ENCODE measurements at places on chromosomes 2 and 18. TPM values are rescaled to one million over a fixed set of nuclear protein-coding genes. Genes with fewer than 3 reads are reported as not detected.

Gene PLEK
- not detected for total RNA-seq

DNA sequence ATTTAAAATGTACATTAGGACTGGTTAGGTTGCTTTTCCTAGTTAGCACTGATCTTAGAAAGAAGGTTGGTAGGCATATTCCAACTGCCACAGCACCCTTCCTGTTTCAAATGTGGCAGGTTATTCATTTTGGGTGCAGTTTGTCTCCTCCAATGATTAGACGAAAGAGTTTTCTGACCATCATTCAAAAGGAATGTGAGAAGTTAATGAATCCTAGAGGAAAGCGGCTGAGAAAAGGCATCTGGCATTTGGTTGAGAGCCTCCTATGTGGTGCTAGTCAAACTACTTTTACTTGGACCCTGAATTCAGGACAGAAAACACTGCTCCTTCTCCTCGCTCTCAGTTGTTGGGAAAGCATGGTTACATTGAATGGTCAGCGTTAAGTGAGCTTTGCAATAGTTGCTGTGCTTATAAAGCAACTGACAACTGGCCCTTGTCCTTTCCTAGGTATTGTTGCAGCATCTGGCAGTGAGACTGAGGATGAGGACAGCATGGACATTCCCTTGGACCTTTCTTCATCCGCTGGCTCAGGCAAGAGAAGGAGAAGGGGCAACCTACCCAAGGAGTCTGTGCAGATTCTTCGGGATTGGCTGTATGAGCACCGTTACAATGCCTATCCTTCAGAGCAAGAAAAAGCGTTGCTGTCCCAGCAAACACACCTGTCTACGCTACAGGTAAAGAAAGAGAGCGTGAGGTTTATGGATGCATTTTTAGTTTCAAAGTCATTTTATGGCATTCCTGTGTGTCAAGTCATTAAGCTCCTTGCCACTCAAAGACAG lies 6.1 kb downstream of the TGIF1 start:
- peaks cover 49% of the 10 kb centered on the region for H3K4me1 ChIP-seq
- no peaks in the 10 kb centered on the region for H3K27me3 ChIP-seq
- H3K36me3 ChIP-seq: peaks cover 56% of the 10 kb centered on the region
- peak overlapping the region; percentile 83 for H3K4me3 ChIP-seq

DNA sequence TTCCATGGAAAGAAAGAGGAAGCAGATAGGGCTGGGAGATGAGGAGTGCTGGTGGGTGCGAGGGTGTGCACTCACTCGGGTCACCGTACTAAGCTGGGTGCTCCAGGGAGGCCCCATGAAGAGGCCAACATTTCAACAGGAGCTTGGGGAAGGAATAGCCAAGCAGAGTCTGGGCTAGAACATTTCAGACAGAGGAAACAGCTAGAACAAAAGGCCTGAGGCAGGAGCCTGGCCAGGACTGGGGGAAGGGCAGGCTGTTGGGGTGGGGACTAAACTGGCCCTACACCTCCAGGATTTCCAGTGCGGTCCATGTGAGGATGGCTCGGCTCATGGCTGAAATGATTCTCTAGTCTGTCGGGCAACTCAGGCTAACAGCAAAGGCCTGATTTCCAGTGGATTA lies 90.8 kb downstream of the ZFP36L2 start:
- peaks cover 29% of the 10 kb centered on the region for H3K4me1 ChIP-seq
- peak; percentile 9 for DNase-seq
- no peak overlapping the region for H3K4me3 ChIP-seq
- H3K27ac ChIP-seq: no peak overlapping the region
- H3K36me3 ChIP-seq: no peaks in the 10 kb centered on the region

DNA sequence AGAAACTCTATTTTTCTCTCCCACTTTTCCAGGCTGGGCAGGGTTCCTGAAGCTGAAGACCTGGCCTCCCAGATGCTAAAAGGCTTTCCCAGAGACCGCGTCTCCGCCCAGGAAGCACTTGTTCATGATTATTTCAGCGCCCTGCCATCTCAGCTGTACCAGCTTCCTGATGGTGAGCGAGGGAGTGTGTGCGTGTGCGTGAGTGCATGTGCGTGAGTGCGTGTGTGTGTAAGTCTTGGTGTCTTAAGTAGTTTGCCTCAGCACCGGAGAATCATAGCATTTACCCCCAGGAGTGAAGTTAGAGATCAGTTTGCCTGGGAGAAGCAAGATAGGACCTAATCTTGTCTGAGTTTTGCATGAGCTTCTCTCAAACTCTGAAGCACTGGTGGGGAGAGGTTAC lies 73.7 kb downstream of the CDK15 start:
- H3K27me3 ChIP-seq: no peaks in the 10 kb centered on the region
- H3K27ac ChIP-seq: no peak overlapping the region
- no peaks in the 10 kb centered on the region for H3K36me3 ChIP-seq
- no peak for DNase-seq
- H3K4me1 ChIP-seq: no peaks in the 10 kb centered on the region

- H3K4me1 ChIP-seq: no peaks in the 10 kb centered on the region
- H3K27ac ChIP-seq: no peak overlapping the region
- no peaks in the 10 kb centered on the region for H3K36me3 ChIP-seq
- DNase-seq: no peak
These were observed 32.6 kb upstream of the LDAH start for GRCh38 chr2:20855456-20855855.

- H3K4me1 ChIP-seq: peaks cover 65% of the 10 kb centered on the region
- no peaks in the 10 kb centered on the region for H3K27me3 ChIP-seq
- H3K4me3 ChIP-seq: no peak overlapping the region
- DNase-seq: peak; percentile 79
- H3K27ac ChIP-seq: peak overlapping the region; percentile 99
These were observed 4.2 kb upstream of the PAX8 start for GRCh38 chr2:113282747-113283533.

DNA sequence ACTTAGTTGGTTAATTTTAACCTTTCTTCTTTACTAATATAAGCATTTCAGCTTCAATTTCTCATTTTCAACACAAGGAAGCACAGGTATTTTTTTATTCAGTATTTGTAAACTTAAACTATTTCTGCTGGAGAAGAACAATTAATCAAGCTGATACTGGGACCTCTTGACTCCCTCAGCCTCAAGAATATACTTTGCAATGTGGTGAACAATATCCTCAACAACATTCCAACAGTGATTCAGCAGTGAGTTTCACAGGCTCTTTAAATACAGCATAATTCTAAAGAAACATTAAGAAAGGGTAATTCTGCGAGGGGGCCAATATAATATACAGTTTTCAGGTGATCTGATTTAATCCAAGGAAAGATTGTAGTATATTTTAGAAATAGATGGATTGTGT lies 10.0 kb downstream of the RAPGEF4 start:
- no peaks in the 10 kb centered on the region for H3K4me1 ChIP-seq
- H3K27me3 ChIP-seq: no peaks in the 10 kb centered on the region
- DNase-seq: no peak
- H3K4me3 ChIP-seq: no peak overlapping the region

DNA sequence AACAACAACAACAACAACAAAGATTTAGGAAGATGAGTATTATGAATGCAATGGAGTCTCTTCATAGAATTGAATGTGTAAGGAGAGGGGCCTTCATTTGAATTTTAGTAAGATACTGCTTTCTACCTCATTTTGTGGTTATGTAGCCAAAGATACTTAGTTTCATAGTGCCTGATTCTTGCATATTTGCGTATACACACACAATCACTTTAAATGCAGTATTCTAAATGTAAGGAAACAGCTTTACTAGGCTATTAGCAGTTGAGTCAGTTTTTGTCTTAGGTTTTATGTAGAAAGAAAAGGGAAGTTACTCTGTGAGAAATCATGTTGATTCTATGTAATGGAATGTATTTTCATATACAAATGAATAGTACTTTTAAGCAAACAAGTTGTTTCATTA lies 80.5 kb downstream of the HAUS1 start:
- no peak overlapping the region for H3K4me3 ChIP-seq
- H3K36me3 ChIP-seq: no peaks in the 10 kb centered on the region
- peaks cover 20% of the 10 kb centered on the region for H3K4me1 ChIP-seq
- H3K27ac ChIP-seq: no peak overlapping the region
- no peaks in the 10 kb centered on the region for H3K27me3 ChIP-seq

Gene DNPEP
- 107 TPM for total RNA-seq

GRCh38 chr18:10454681-10455557 lies 484 bp downstream of the APCDD1 start:
- DNase-seq: no peak
- no peak overlapping the region for H3K4me3 ChIP-seq
- no peaks in the 10 kb centered on the region for H3K27me3 ChIP-seq
- H3K36me3 ChIP-seq: no peaks in the 10 kb centered on the region
- no peaks in the 10 kb centered on the region for H3K4me1 ChIP-seq

- H3K4me1 ChIP-seq: no peaks in the 10 kb centered on the region
- no peak for DNase-seq
- H3K27ac ChIP-seq: no peak overlapping the region
These were observed 46.2 kb upstream of the FZD7 start for GRCh38 chr2:201987426-201987825.

DNA sequence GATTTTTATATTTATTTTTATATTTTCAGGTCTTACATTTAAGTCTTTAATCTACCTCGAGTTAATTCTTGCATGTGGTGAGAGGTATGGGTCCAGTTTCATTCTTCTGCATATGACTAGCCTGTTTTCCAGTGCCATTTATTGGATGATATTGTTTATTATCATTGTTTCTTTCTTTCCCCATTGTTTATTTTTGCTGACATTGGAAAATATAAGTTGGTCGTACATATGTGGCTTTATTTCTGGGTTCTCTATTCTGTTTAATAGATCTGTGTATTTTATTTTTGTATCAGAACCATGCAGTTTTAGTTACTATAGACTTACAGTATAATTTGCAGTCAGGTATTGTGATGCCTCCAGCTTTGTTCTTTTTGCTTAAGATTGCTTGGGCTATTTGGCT lies 113.4 kb upstream of the VWC2L start:
- no peak for DNase-seq
- H3K27ac ChIP-seq: no peak overlapping the region
- H3K27me3 ChIP-seq: no peaks in the 10 kb centered on the region
- no peak overlapping the region for H3K4me3 ChIP-seq

GRCh38 chr2:102664471-102664909 lies 45.1 kb downstream of the SLC9A2 start:
- H3K4me3 ChIP-seq: no peak overlapping the region
- H3K27ac ChIP-seq: peak overlapping the region; percentile 39
- H3K4me1 ChIP-seq: peaks cover 13% of the 10 kb centered on the region
- H3K27me3 ChIP-seq: no peaks in the 10 kb centered on the region
- no peaks in the 10 kb centered on the region for H3K36me3 ChIP-seq
- DNase-seq: peak; percentile 77

DNA sequence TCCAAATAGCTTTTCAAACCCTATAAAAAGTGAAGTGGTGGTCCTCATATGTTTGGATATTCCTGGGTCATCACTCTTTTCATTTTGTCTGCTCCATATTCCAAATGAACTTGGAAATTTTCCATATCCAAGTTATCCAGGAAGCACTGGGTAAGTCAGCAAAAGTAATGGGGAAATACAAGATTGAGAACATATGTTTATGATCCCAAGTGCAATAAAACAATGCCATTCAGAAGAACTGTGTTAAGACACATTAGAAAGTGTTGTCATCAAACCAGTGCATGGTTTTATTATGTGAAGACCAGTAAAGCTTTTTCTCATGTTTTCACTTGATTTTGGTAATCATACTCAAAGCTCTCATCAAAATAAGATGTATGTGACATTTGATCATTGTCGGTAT lies 363.4 kb downstream of the RPRM start:
- H3K4me1 ChIP-seq: no peaks in the 10 kb centered on the region
- DNase-seq: no peak
- no peaks in the 10 kb centered on the region for H3K27me3 ChIP-seq

GRCh38 chr2:86807468-86808275 lies 17.0 kb upstream of the CD8A start:
- H3K27me3 ChIP-seq: no peaks in the 10 kb centered on the region
- H3K4me1 ChIP-seq: peaks cover 7% of the 10 kb centered on the region
- H3K4me3 ChIP-seq: peak overlapping the region; percentile 71
- DNase-seq: peak; percentile 77
- no peak overlapping the region for H3K27ac ChIP-seq
- H3K36me3 ChIP-seq: no peaks in the 10 kb centered on the region

- H3K36me3 ChIP-seq: no peaks in the 10 kb centered on the region
- no peak overlapping the region for H3K27ac ChIP-seq
- H3K4me1 ChIP-seq: no peaks in the 10 kb centered on the region
- H3K4me3 ChIP-seq: no peak overlapping the region
- DNase-seq: no peak
- H3K27me3 ChIP-seq: no peaks in the 10 kb centered on the region
These were observed 128.1 kb upstream of the PDE1A start for GRCh38 chr2:182554950-182555349.

- H3K4me3 ChIP-seq: no peak overlapping the region
- DNase-seq: no peak
- no peaks in the 10 kb centered on the region for H3K36me3 ChIP-seq
- H3K4me1 ChIP-seq: no peaks in the 10 kb centered on the region
These were observed 19.2 kb upstream of the SLC8A1 start for GRCh38 chr2:40470822-40471813.

Measured in PC-9 (cell line).